ENCODE measurements at places on chromosomes 7 and 10. TPM values are rescaled to one million over a fixed set of nuclear protein-coding genes. Genes with fewer than 3 reads are reported as not detected.

The VWDE gene
- 3.1 TPM for total RNA-seq

The PRKG1 gene
- total RNA-seq: 1.0 TPM

The CALN1 gene
- total RNA-seq: not detected

The GIGYF1 gene
- 16.4 TPM for total RNA-seq

The CHRM2 gene
- not detected for total RNA-seq

The FBXL15 gene
- total RNA-seq: 9.6 TPM

The SPDYE8 gene
- not detected for total RNA-seq

The DYNC1I1 gene
- total RNA-seq: not detected

The PAX4 gene
- not detected for total RNA-seq

The EVX1 gene
- not detected for total RNA-seq

The SLC13A4 gene
- total RNA-seq: not detected

The PRPS1L1 gene
- not detected for total RNA-seq

The ZNF316 gene
- 30.9 TPM for total RNA-seq

The SOSTDC1 gene
- not detected for total RNA-seq

The ZNF239 gene
- total RNA-seq: 4.2 TPM

The FAM180A gene
- 0.14 TPM for total RNA-seq

The KCNMA1 gene
- 6.5 TPM for total RNA-seq

The DGKB gene
- total RNA-seq: not detected

The C7orf33 gene
- not detected for total RNA-seq

The LEP gene
- total RNA-seq: 0.28 TPM

The OR9A2 gene
- total RNA-seq: not detected

The ZNF425 gene
- total RNA-seq: 4.4 TPM

The DNAJB9 gene
- 66.4 TPM for total RNA-seq

The NPFFR1 gene
- total RNA-seq: not detected

The GFRA1 gene
- under 0.01 TPM for total RNA-seq

The PNLIPRP3 gene
- 29.0 TPM for total RNA-seq

The OR2A5 gene
- not detected for total RNA-seq

Measured in nasal cavity respiratory epithelium epithelial cell of viscerocranial mucosa (primary cell).